PC-3 (cell line): ENCODE measurements at places on chromosomes 2 and 18. TPM values are rescaled to one million over a fixed set of nuclear protein-coding genes. Genes with fewer than 3 reads are reported as not detected.

DNA sequence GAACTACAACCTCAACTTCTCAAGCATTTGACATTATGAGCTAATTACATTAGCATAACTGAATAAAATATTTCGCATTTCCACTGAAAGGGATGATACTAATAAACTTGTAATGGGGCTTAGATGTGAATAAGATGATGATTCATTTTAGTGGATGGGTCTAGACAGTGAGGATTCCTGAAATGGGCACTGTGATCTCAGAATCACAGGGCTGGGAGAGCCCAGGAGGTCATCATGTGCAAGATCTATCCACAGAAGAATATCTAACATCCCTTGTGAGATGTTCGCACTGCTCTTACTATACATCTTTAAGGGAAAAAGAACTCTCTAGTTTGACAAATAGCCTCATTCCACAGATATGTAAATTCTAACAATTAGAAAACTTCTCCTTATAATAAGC is 245.7 kb downstream of the DYM start:
- no peak overlapping the region for H3K4me3 ChIP-seq
- no peak overlapping the region for H3K27ac ChIP-seq
- no peaks in the 10 kb centered on the region for H3K4me1 ChIP-seq
- no peaks in the 10 kb centered on the region for H3K36me3 ChIP-seq
- no peaks in the 10 kb centered on the region for H3K27me3 ChIP-seq

GRCh38 chr18:49081511-49082155 is 130.9 kb upstream of the SMAD7 start:
- H3K36me3 ChIP-seq, result no peaks in the 10 kb centered on the region
- no peak overlapping the region for H3K4me3 ChIP-seq
- no peaks in the 10 kb centered on the region for H3K27me3 ChIP-seq
- no peak for DNase-seq
- H3K27ac ChIP-seq, result no peak overlapping the region

DNA sequence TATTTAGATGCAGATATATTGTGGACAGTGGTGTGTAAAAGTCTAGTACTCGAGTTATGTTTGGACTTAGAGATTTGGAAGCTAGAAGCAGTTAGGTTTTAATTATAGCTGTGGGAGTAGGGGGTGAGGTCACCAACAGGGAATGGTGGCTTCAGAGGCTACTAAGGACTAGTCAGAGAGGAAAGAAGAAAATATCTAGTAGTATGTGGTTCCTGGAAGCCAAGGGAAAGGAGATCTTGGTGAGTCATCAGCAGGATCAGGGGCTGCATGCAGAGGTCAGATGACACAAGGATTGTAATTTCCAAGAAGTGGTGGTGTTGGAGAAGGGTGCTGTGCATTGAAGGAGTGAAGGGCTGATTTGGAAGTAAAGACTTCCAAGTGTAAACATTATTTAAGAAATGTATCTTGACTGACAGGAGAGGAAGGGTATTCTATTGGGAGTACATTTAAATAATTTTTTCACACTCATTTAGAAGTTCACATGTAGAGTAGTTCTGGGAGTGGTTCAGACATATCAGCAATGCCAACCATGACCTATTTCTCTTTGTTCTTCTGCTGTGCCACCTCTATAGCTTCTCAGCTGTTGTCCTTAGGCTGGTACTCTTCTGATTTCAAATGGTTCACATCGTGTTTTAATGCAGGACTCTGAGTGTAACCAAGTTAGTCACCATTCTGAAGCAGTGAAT is 59.1 kb downstream of the ACSL3 start:
- peaks cover 77% of the 10 kb centered on the region for H3K36me3 ChIP-seq
- H3K4me1 ChIP-seq, result peaks cover 20% of the 10 kb centered on the region
- H3K27me3 ChIP-seq, result no peaks in the 10 kb centered on the region
- peak; percentile 68 for DNase-seq
- H3K27ac ChIP-seq, result no peak overlapping the region

GRCh38 chr2:120406566-120406965 is 60.6 kb downstream of the INHBB start:
- peaks cover 16% of the 10 kb centered on the region for H3K4me1 ChIP-seq
- no peak for DNase-seq
- H3K36me3 ChIP-seq, result no peaks in the 10 kb centered on the region; the same call in 1 of the 2 replicates
- H3K27ac ChIP-seq, result no peak overlapping the region

Gene CDCA7
- 29.3 and 36.4 TPM in 2 replicates for total RNA-seq
